ENCODE measurements at places on chromosomes 7 and 10.

DNA sequence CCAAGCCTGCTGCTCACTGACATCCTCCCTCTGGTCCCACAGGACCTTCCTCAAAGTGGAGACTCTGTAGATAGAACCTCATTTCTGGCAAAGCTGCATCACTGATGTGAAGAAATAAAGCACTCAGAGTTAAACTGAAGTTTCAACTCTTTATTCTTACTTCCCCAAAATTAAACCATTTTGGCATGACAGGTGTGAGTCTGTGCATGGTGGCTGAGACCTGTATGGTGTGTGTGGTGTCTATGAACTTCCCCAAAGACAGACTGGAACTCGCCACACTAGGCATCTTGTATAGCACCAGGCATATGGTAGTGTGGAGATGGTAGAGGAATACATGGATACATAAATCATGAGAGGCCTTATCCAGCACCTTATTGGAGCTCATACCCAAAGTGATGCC is 6.6 kb upstream of the WDFY4 start:
- DNase-seq = no peak

DNA sequence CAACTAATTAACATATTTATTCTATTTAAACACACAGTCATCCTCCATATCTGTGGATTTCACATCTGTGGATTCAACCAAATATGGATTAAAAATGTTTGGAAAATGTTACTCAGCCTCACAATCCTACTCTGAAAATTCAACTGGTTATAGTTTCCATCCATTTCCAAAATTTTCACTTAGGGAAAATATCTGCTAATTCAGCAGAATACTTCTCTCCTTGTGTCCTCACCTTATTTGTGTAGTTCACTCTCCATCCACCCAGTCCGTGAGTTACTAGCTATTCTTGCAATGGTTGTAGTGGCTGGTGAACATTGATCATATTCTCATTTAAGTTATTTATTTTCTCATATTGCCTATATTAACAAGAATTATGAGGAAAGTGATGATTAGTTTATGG is 77.6 kb upstream of the PRKCQ start:
- no peak for DNase-seq

- no peak for DNase-seq
These were observed 77.8 kb upstream of the PDCD4 start for GRCh38 chr10:110793886-110794285.

DNA sequence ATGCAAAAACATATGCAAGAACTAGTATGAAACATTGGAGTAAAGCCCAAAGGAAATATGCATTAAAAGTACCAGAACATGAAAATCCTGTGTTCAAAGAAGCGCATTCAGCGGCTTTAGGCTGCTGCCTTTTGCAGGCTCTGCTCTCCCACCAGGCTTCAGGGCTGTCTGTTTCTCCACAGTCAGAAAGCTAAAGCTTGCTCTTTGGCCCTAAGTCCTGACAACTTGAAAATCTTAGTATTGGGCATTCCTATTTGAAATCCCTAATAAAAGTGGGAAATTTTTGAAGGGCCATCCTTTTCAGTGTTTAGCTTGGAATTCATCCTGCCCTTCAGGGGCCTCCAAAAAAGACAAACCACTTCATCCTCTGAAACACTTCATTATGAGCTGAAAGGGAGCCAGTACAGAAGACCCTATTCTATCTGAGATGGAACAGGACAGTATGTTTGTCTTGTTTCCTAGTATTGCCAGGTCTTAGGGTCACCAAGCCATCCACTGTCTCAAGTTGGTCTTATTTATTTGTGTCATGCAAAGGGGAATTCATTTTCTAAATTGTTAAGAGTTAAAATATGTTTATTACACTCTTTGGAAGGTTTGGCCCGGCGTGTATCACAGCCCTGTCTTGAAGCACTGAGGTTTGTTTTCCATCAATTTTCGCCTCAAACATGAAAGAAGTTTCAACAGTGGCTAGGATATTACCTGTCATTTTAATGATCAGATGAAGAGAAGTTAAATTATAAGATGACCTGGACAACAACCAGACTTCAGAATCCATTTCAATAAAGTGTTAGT is 326.3 kb upstream of the BMPER start:
- DNase-seq = no peak

GRCh38 chr7:5424749-5425506 is 1.3 kb upstream of the TNRC18 start:
- DNase-seq = no peak

DNA sequence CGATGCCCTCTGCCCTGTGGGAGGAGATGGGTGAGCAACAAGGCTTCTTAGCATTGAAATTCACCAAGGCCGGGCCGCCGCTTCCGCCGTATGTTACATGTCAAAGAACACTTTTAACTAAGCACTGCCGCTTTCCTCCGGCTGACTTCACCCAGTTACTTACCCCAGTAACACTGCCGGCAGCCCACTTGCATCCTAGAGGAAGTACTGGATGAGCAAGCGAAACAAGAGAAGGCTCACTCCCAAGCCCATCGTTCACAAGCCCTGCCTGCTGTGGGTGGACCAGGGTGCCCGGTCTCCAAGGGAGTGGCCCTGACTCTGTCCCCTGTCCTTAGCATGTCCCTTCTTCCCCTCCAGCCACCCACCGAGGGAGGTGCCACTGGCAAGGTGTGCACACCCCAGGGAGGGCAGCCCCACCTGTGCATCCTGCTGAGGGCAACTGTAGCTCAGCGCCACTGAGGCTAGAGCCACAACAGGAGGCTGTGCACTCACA is 73.1 kb upstream of the EBF3 start:
- no peak for DNase-seq

DNA sequence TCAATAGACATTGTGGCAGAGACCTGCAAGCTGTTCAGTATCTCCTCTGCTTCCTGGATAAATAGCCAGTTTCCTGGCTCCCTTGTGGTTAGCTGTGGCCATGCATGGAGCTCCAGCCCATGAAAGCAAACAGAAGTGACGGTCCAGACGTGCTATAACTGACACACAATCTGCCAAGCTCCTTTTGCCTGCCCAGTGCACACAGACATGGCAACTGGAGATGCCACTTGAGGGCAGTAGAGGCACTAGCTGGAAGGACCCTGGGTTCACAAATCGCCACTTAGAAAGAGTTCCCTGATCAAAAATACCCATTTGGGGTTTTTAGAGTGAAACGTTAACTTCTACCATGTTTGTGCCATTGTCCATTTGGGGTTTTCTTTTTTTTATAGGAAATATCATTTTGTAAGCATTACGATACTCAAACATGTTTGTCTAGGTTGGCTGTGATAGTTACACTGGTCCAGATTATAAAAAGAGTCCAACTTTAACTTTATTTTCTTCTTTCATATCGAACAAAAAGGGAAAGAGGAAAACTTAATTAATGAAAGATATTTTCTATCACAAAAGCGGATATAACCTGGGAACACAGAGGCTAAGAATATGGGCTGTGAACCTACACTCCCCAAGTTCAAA is 31.3 kb downstream of the KIN start:
- no peak for DNase-seq

DNA sequence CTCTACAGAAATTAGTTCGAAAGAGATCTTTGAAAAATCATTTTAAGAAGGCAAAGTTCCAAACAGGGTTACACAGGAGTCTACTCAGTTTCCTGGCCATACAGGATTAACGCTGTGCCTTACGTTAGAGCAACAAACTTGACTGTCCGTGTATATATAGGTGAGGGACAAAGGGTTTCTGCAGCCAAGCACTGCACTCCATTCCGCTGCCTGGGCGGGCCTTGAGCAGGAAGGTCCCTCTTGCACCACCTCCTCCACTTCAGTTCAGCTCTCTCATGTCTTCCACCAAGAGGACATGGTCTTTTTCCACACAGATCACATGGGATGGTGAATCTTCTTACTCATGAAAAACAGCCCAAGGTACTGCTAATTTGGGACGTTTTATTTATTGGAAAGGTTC is 43.2 kb downstream of the MCMBP start:
- DNase-seq = no peak
